ENCODE measurements at places on chromosomes 3 and 15. TPM values are rescaled to one million over a fixed set of nuclear protein-coding genes. Genes with fewer than 3 reads are reported as not detected.

The CELSR3 gene
- 17.4 TPM for total RNA-seq

The CDCP1 gene
- total RNA-seq = 1.2 TPM

The TLE3 gene
- 84.6 TPM for total RNA-seq

The GATA2 gene
- total RNA-seq = 4.1 TPM

The GP9 gene
- not detected for total RNA-seq

The TEX55 gene
- not detected for total RNA-seq

The ADAMTS17 gene
- 2.4 TPM for total RNA-seq

The ARPP21 gene
- total RNA-seq = not detected

The EXD1 gene
- not detected for total RNA-seq

The DLL4 gene
- 0.12 TPM for total RNA-seq

The GCHFR gene
- 40.9 TPM for total RNA-seq

The SLC28A2 gene
- total RNA-seq = not detected

The ADIPOQ gene
- total RNA-seq = not detected

The EIF4E3 gene
- 51.8 TPM for total RNA-seq

The P4HTM gene
- total RNA-seq = 45.7 TPM

The MITF gene
- total RNA-seq = 0.46 TPM

The FEZF2 gene
- not detected for total RNA-seq

The ETV5 gene
- total RNA-seq = 3.4 TPM

The HYKK gene
- 2.8 TPM for total RNA-seq

The ZBED2 gene
- 597 TPM for total RNA-seq

The ACOX2 gene
- not detected for total RNA-seq

The CTDSPL2 gene
- 61.2 TPM for total RNA-seq

The HEMK1 gene
- total RNA-seq = 54.5 TPM

The P2RY1 gene
- total RNA-seq = 1.7 TPM

The MORC1 gene
- total RNA-seq = not detected

The MON1A gene
- total RNA-seq = 9.1 TPM

The SNURF gene
- total RNA-seq = 7.5 TPM

The TJP1 gene
- total RNA-seq = 0.16 TPM

The ANAPC13 gene
- 47.6 TPM for total RNA-seq

The RCN2 gene
- total RNA-seq = 28.1 TPM

The FOXL2 gene
- total RNA-seq = 0.16 TPM

The CCR1 gene
- 0.51 TPM for total RNA-seq

The NOX5 gene
- total RNA-seq = not detected

The GOLGA8T gene
- 0.19 TPM for total RNA-seq

The TGM4 gene
- total RNA-seq = not detected

The IMPG2 gene
- 0.86 TPM for total RNA-seq

The STOML1 gene
- total RNA-seq = 15.1 TPM

The SCN11A gene
- total RNA-seq = 0.22 TPM

The CKMT1B gene
- not detected for total RNA-seq

The C3orf80 gene
- total RNA-seq = 0.09 TPM

The LRIG1 gene
- 21.6 TPM for total RNA-seq

The NR1I2 gene
- total RNA-seq = 0.25 TPM

The HTR3D gene
- total RNA-seq = not detected

Data from activated T-cell treated with anti-CD3 and anti-CD28 coated beads, Interleukin-2, amount 50 U/mL, for 72 hours (primary cell).